ENCODE measurements at places on chromosomes 2 and 18. TPM values are rescaled to one million over a fixed set of nuclear protein-coding genes. Genes with fewer than 3 reads are reported as not detected.

Gene ZNF2
- 4.2 TPM for total RNA-seq

Gene RBKS
- not detected for total RNA-seq

Gene RAMP1
- total RNA-seq, result 1.7 TPM

Gene SLC5A7
- not detected for total RNA-seq

Gene TEX44
- not detected for total RNA-seq

Gene SULT6B1
- 0.63 TPM for total RNA-seq

Gene SIX2
- total RNA-seq, result 3.6 TPM

Gene CHMP3
- total RNA-seq, result 130 TPM

Gene ASB18
- total RNA-seq, result 1.1 TPM

Gene ACOXL
- total RNA-seq, result not detected

Gene FOXD4L1
- total RNA-seq, result not detected

GRCh38 chr18:62537042-62537894 lies 14.4 kb downstream of the ZCCHC2 start:
- DNase-seq, result no peak

- DNase-seq, result no peak
These were observed at the start of gene LINC00305 for GRCh38 chr18:64148988-64149387. Gene LINC00305, minus strand, starts transcription at chr18:64149088.

DNA sequence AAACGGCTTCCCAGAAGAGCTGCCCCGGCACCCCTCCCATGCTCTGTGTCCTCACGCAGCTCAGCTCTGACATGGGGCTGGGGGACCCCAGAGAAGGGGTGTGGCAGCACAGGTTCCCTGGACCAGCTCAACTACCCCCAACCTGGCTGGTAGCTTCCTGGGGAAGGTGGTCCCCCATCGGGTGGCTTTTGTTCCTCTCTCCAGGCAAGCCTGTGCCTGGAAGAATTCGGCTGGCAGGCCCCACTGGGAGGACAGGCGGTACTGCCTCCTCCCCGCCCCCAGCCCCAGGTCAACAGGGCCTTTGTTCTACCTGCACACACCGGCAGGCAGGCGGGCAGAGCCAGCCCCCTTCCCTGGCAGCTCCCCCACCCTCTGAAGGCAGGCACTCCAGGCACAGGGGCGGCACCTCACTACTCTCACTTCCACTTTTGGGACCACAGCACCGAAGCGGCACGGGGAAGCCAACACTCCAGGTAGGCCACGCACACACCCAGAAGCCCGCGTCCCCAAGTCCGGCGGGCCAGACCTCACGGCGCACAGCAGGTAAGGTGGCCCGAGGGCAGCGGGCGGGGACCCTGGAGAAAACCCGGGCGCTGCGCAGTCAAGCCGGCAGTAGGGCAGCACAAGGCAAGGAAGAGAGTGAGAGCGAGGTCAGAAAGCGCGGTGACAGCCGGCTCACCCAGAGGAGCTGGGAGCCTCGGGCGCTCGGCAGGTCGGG lies 1.3 kb downstream of the HS6ST1 start:
- peak; percentile 42 for DNase-seq

- no peak for DNase-seq
These were observed 109.6 kb downstream of the COLEC12 start for GRCh38 chr18:390741-391478.

GRCh38 chr2:226813148-226813701 lies 13.6 kb upstream of the IRS1 start:
- no peak for DNase-seq

DNA sequence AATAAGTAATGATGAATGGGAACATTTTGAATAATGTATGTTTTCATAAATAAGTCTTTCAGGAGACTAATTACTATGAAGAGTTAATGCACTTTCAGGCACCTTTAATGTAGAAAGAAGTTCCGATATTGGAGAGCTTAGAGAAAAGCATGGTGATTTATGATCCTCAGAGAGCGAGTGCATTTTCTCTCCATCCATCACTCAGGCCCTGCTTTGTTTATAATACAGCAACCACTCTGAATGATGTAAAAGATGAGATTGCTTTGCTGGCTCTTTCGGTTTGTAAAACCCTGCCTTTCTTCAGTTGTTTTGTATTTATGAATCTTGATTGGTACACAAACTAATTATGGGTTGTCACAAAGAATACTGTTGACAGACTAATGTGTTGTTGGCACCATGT lies 132.0 kb downstream of the NYAP2 start:
- DNase-seq, result no peak

GRCh38 chr2:187150670-187151069 lies 297.4 kb downstream of the CALCRL start:
- no peak for DNase-seq

GRCh38 chr2:57450170-57450569 lies 596.4 kb upstream of the VRK2 start:
- DNase-seq, result no peak

GRCh38 chr2:39584283-39584965 lies 81.3 kb upstream of the TMEM178A start:
- DNase-seq, result no peak

DNA sequence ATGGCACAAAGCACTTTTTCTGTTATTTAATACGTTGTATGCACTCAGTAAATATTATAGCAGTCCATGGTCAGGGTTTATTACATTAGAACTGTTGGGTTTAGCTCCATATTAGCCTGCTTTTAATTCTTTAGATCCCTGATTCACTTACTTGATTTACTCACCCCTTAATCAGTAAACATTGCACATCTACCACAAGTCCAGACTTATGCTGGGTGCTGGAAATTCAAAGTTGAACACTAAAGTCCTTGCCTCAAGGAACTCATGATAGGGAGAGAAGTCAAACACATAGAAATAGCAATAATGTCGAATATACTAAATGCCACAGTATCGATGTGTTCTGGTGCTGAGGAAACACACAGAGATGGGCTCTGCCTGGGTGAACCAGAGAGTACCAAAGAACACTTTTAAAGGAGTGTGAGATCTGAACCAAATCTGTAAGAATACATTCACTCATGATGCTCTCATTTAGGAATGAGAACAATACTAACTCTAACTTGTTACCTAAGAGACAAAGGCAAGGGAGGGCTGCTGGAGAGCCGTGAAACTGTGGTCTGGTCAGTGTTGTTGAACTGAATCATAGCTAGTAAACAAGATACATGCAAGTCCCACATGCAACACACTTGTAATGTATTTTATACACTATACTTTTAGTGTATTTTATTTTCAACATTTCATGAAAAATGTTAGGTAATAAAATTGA lies 4.9 kb downstream of the STAT4 start:
- DNase-seq, result no peak

DNA sequence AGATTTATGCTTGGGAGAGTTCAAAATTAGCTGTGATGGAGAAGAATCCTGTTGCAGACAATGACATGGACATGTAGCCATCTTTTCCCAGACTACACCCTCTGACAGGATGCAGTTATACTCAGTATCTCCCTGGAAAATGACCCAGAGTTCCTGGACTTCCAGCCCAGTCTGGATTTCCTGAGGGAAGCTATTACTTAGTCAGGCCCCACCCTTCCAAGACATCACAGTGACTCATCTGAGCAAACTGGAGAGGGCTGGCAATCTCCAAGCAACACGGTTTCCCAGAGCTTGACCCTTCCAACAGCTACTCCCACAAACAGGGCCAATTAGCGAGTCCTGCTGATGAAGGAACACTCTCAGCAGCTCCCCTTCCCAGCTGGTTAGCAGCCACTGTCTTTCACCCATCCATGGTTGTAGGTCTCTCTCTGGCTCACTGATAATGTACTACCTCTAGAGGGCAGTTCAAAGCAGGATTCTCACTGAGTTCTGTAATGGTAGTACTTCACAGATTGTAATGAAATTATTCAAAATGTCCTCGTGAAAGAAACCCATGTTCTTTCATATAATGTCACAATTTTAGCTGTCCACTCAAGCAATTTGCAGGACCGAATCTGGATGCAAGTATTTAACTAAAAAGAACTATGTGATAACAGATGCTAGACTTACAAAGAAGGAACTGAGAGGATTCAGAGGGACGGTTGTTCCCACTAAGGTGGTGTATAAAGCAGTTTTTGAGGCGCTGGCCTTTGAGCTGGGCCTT lies 110.2 kb downstream of the MDH1 start:
- DNase-seq, result peak; percentile 79

GRCh38 chr2:121804997-121805765 lies 49.7 kb downstream of the TSN start:
- no peak for DNase-seq

DNA sequence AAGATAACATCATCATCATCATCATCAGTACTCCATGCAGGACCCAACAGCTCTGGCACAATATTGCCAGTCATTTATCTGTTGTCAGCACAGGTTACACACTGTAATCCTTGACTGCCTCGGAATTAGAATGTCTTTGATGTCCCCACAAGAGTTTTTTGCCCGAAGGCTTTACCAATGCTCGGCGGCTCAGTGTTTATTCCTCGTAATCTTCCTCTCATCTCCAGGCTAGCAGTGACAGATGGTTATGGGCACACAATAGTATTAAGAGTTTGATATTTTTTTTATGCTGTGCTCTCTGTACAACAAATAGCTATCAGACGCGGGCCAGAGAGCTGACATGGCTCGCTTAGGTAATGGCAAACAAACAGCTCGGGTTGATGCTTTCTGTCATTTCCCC lies 515.2 kb downstream of the ZEB2 start:
- no peak for DNase-seq

GRCh38 chr2:6368281-6368680 lies 497.4 kb downstream of the CMPK2 start:
- no peak for DNase-seq
